Mammary epithelial cell (primary cell): ENCODE measurements at places on chromosomes 5 and 9. TPM values are rescaled to one million over a fixed set of nuclear protein-coding genes. Genes with fewer than 3 reads are reported as not detected.
A peak's percentile ranks its signal among the peaks of the same experiment; 100 is the strongest.

DNA sequence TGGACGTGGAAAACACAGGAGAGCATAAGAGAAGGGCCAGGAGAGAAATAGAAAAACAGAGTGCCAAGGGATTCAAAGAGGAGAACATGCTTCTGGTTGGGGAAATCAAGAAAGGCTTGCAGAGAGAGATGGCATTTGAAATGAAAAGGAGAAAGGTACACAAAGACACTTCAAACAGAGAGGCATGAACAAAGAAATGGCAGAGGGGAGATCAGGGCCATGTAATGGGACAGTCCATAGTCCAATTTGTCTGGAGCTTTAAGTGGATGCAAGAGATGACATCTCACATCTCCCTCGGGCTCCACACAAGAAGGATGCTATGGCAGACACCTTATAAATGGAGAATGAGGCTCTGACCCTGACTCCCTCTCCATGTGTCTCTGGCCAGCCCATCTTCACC is 331.1 kb downstream of the MLLT3 start:
- no peak for DNase-seq

DNA sequence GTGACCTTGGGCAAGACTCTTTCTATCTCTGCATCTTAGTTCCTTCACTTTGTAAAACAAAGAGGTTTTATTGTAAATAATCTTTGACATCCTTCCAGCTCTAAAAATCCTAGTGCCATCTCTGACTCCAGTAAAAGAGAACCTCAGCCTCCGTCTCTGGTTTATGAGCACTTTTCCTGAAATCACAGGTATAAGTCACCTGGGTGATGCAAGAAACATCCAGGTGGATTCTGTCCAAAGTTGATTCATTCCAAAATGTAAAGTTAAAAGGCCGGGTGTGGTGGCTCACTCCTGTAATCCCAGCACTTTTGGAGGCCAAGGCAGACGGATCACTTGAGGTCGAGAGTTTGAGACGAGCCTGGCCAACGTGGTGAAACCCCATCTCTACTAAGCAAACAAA is 21.1 kb upstream of the UBAP2 start:
- DNase-seq, result peak; percentile 16

DNA sequence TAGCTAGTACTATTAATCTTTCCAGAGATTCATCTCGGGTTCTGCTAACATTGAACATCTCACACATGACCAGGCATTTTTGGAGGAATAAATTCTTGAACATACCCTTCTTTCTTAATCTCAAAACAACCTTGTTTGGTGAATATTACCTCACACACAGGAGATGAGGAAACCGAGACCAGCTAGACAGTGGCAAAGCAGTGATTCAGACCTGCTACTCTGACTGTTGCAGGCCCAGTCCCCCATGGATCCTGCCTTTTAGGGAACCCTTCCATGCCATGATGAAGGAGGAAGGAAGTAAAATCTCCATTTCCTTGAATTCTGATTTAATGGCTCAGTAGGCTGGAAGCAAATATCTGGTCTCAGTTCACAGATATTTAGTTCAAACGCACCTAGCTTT is 2.6 kb downstream of the PCSK5 start:
- DNase-seq, result peak; percentile 41

DNA sequence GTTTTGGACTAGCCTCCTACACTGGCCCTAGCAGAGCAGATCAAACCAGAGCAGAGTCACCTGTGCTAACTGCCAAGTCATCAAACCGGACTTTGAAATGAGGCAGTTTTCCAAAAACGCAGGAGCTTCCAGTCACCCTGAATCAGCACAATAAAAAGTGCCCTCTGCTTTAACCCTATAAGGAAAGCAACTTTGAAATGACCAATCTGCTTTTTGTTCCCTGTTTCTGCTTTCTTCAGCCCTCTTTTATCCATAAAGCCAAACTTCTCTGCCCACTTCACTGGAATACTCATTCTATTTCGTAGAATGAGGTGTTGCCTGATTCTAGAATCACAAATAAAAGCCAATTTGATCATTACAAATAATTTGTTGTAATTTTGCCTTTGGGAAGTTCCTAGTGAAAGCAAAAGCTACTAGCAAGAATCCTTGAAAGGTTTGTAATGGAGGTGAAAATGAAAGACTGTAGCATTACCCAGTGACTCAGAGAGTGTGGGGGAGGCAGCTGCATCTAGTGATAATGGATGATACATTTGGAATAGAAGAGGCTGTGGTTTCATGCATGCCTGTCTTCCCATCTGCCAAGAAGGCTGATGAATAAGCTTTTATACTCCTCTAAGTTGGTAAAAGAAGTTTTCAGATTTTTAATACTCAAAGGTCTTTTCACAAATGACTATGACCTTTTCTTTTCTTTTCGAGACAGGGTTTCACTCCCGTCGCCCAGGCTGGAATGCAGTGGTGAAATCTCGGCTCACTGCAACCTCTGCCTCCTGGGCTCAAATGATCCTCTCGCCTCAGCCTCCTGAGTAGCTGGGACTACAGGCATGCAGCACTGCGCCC is 14.9 kb downstream of the SPAAR start:
- peak; percentile 91 for DNase-seq

ORM2 gene
- total RNA-seq, result not detected in 2 replicates

PCSK5 gene
- 15.2 TPM for total RNA-seq

SLCO6A1 gene
- total RNA-seq, result not detected in 2 replicates

OCLN gene
- 12.0 TPM for total RNA-seq
